Occipital lobe (tissue), 3 donors: ENCODE measurements at places on chromosomes 7 and 10. TPM values are rescaled to one million over a fixed set of nuclear protein-coding genes. Genes with fewer than 3 reads are reported as not detected.

- DNase-seq = no peak
These were observed 671.1 kb upstream of the CELF2 start for GRCh38 chr10:10346390-10347150.

NPSR1 gene
- total RNA-seq = not detected

OR2A42 gene
- total RNA-seq = not detected

DNA sequence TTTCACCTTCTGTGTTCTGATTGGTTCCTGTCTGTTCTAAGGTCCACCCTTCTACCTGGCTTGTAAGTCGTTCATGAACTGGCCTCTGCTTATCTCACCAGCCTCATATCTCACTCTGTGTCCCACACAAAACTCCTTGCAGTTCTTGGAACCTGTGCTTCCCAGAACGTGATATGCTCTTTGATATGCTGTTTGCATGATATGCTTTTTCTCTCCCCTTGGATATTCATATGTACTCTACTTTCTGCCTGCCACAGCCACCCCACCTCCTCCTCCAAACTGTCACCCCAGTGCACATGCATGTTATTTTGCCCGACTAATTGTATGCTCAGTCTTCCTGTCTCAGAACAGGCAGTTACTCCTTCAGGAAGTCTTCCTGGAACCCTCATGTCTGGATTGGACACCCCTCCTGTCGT, 1.9 kb upstream of the ITPRIP start:
- no peak for DNase-seq

DNA sequence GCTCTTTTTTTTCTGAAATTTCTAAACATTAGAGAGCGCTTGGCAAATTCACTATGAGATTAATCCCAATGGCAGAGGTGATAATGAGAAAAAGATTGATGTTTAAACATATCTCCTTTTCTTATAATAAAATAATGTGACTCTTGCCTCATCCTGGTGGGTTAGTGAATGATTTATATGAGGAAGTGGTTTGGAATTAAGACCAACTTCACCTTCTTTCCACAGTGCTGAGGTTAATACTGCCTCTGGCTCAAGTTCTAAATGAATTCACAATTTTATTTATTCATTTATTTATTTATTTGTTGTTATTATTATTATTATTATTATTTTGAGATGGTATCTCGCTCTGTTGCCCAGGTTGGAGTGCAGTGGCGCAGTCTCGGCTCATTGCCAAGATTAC, 40.5 kb upstream of the ADO start:
- no peak for DNase-seq

DNA sequence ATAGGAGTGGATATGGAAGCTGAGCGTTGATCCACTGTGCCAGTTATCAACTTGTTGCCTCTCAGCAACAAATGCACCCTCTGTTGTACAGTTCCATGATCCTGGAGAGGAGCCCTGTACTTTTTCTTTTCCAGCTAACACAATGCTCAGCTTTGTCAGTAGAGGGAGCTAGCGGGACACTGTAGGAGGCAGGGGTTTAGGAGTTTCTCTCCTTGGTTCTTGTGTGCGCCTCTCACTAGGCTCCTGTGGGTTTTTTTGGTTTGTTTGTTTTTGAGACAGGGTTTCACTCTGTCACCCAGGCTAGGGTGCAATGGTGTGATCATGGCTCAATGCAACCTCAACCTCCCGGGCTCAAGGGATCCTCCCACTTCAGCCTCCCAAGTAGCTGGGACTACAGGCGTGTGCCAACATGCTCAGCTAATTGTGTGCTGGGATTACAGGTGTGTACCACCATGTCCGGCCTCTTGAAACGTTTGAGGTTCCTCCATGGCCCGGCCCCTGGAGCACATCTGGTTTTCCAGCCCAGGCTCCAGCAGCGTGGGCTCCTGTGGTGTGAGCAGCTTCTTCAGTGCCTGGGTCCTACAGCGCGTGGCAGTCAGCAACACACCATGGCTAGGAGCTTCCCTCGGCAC, 12.0 kb upstream of the MARVELD1 start:
- peak; percentile 47 for DNase-seq

GRCh38 chr7:2309889-2310331, 4.3 kb downstream of the SNX8 start:
- no peak for DNase-seq

DNA sequence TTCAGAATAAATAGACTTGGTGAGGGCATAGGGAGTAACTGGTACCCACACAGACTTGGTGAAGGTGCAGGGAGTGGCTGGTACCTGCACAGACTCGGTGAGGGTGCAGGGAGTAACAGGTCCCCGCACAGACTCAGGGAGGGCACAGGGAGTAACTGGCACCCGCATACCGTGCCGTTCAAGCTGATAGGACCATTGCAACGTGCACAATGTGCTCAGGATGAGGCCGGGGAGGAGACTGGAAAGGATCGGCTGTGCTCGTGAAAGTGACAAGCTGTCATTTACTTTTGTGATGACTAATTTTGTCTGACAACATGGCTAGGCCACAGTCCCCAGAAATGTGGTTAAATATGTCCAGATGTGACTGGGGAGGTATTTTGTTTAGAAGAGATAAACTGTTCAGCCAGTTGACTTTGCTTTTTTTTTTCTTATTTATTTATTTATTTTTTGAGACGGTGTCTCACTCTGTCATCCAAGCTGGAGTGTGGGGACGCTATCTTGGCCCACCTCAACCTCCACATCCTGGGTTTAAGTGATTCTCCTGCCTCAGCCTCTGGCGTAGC, 76.2 kb upstream of the NMT2 start:
- no peak for DNase-seq

GRCh38 chr7:134622303-134622995, 24.2 kb upstream of the BPGM start:
- no peak for DNase-seq

DNA sequence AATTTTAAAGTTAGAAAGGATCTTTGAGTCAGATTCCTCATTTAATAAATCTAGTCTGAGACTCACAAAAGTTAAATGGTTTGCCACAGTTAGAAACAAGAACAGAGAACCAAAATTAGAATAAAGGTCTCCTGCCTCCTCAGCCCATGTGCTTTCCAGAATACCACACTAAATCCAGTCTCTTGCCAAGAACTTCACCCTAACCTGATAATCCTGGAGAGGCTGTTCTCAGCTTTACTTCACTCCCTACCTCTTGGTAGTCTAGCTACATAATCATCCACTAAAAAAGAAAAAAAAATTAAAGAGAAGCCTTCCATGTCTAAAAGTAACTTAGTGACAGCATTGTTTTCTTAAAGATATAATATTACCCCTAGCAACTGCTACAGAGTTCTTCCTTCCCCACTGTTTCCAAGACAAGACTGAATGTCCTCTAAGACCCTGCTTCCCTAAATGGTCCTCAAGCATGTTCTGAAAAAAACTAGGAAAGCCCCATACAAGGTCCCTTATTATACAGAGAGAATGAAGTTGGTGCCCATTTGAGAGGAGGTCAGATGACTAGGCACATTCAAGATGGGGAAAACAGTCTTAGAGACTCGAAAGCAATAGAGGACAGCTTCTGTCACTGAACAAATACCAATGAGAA, 56.8 kb downstream of the ZNF438 start:
- DNase-seq = no peak

MYL10 gene
- total RNA-seq = not detected

DNA sequence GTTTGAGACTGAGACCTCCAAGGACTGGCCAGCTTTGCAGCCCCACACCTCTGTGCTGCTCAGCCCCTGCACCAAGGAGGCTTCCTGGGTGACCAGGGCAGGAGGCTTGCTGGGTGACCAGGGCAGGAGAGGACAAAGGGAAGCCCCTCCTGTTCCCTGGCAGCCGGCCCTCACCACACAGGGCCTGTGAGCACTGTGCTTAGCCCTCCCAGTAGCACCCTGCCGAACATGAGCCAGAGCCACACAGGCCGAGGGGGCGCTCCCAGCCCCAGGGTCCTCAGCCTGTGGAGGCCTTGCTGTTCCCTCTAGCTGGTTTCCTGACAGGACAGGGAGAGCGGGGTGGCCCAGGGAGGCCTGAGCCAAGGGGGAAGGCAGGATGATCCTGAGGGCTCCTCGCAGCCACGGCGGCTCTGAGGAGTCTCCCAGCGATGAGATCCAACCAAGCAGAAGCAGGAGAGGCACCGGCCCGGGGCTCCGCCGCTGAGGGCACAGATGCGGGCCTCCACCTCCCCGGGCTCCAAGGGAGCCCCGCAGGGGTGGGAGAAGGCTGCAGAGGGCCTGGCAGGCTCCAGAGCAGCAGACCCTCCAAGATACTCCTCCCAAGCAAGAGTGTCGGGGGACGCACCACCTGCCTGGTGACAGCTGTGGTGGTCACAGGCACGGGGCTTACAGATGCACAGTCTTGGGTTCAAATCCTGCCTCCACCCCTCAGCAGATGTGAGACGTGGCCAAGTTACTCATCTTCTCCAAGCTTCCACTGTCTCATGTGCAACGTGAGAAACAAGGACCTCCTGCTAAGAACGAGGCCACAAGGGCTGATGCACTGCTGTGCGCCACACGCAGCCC, 22.5 kb downstream of the WDR86 start:
- DNase-seq = no peak

- no peak for DNase-seq
These were observed 91.8 kb downstream of the BAMBI start for GRCh38 chr10:28769091-28769604.

GRCh38 chr10:94149702-94150101, 156.0 kb downstream of the PLCE1 start:
- no peak for DNase-seq

- DNase-seq = no peak
These were observed 174.5 kb downstream of the GFRA1 start for GRCh38 chr10:116098411-116099022.

GRCh38 chr10:317271-317769, 182.1 kb downstream of the ZMYND11 start:
- DNase-seq = no peak

DNA sequence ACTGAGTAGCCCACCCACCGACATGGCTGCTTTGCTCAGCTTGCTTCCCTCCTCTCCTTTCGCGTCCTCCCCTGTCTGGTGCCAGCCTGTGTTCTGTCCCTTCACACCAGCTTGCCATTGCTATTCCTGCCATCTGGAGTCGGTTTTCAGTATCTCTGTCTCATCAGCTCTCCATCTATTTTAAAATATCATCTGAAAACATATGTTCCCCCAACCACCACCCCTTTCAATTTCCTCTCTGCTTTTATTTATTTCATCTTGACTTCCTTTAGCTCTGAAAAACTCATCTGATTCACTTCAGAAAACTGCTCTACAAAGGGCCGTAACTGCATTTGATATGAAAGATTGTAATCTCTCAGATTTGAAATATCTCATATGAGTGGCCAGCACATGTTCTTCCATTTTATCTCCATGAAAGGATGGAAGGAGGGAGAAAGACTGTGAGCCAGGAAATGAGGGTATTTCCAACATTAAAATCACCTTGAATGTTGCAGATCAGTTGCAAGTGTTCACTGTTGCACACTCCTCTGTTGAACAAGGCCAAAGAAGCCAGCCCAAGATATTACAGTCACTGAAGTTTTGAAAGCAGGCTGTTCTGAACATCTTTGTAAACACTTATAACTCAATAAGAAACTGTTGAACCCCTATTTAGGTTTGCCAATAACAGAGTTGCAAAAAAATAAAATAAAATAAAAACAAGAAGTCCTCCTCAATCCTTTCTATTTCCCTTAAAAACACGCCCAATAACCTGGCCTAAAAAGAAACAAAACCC, 202.4 kb upstream of the NEBL start:
- no peak for DNase-seq
